H9 (cell line): ENCODE measurements at places on chromosomes 2 and 18. TPM values are rescaled to one million over a fixed set of nuclear protein-coding genes. Genes with fewer than 3 reads are reported as not detected.

DNA sequence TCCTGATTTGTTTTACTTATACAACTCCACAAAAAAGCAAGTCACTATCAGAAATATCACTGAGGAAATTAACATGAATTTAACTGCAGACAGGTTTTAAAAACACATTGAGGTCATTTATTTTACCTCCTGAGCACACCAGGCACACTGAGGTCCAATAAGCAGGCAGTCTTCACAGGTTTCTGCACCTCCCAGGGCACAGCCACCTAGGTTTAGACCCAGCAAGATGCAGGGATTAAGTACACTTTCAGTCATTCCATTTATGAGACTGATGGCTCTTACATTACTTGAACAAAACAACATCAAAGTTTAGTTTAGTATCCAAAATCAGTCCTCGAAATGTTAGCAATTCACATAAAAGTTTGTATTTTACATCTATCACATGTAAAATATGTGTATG is 1.0 kb downstream of the ITGB6 start:
- H3K36me3 ChIP-seq = no peaks in the 10 kb centered on the region
- H3K4me1 ChIP-seq = no peaks in the 10 kb centered on the region
- H3K27ac ChIP-seq = no peak overlapping the region
- H3K4me3 ChIP-seq = no peak overlapping the region
- no peak for DNase-seq
- H3K27me3 ChIP-seq = no peaks in the 10 kb centered on the region

DNA sequence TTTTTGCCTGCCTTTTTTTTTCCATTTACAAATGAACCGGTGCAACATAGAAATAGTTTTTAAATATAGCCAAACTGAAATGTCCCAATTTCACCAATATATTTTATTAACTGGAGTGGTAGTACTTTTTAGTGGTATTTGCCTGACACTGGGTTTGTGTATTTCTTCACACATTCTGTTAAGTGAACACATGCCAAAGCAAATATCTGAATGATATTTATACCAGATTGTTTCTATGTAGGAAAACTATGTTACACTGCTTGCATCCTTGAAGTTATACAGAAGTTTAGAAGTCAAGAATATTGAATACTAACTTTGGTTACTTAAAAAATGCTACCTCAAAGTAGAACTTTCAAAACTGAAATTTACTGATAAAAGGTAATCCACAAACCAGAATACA is 19.4 kb upstream of the ITPRID2 start:
- H3K4me3 ChIP-seq = no peak overlapping the region
- H3K27me3 ChIP-seq = no peaks in the 10 kb centered on the region
- no peak for DNase-seq
- no peak overlapping the region for H3K27ac ChIP-seq

GRCh38 chr2:148646231-148646559 is 1.6 kb downstream of the EPC2 start:
- H3K27me3 ChIP-seq = no peaks in the 10 kb centered on the region
- H3K4me3 ChIP-seq = peak overlapping the region; percentile 93
- H3K36me3 ChIP-seq = peaks cover 2% of the 10 kb centered on the region; the same call in 1 of the 3 replicates
- H3K4me1 ChIP-seq = no peaks in the 10 kb centered on the region; the same call in 1 of the 2 replicates
- no peak overlapping the region for H3K27ac ChIP-seq

DNA sequence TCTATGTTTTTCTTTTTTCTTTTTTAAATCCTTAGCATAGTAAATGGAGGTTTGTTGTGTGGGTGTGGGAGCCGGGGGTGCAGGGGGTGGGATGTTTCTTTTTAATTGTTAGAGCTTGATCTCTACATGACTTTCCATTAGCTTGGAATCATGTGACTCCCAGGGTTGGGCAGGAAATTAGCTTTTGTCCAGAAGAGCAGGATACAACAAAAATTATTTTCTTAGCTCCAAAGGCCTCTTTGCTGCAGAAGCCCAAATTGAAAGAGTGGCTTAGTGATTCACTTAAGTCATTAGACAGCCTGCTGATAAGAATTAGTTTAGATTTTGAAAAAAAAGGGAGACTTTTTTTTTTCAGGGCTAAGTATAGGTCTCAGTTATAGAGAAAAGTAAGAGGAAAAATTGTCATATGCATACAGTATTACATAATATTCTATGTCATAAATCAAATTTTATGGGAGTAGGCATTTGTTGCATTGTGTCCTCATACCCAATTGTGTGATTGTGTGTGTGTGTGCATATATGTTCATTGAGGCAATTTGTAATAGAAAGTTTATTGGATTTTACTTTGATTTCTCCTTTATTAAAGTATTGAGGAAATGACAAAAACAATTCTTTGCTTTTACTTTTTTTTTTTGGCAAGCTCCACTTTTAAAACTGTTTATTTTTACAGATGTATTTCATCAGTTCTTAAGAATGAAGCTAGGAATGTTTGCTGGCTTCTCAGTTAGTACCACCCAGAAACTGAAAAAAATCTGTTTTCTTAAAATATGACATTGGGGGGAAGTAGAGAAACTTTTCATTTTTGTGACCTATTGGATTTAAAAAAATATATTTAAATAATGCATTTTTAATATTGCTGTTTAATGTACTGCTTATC is 47.4 kb downstream of the TSPYL6 start:
- no peaks in the 10 kb centered on the region; the same call in 1 of the 2 replicates for H3K4me1 ChIP-seq
- no peak for DNase-seq
- H3K36me3 ChIP-seq = no peaks in the 10 kb centered on the region
- no peak overlapping the region for H3K27ac ChIP-seq

- H3K27me3 ChIP-seq = no peaks in the 10 kb centered on the region
- H3K27ac ChIP-seq = no peak overlapping the region
- H3K4me1 ChIP-seq = peaks cover under 1% of the 10 kb centered on the region; the same call in 1 of the 2 replicates
- H3K36me3 ChIP-seq = peaks cover 14% of the 10 kb centered on the region
- DNase-seq = no peak
Measured at GRCh38 chr2:974054-974453, 23.4 kb downstream of the SNTG2 start.

DNA sequence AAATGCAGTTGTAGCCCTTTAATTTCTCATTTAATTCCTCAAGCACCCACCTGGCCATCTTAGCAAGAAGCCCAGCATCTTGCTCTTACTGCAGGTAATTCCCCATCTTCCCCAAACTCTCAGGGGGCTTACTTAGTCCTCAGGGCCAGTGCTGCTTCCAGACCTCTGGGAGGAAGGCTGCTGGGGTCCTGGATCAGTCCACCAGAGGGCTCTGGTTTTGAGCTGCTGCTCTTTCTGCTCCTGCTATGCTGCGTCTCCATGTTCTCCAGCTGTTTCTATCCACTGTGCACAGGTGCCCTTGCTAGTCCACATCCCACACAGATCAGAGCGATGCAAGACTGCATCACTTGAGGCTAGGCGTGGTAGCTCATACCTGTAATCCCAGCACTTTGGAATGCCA is 34.5 kb upstream of the TMEM87B start:
- H3K27me3 ChIP-seq = no peaks in the 10 kb centered on the region

GRCh38 chr2:145748927-145749326 is 1229.0 kb upstream of the ZEB2 start:
- H3K4me3 ChIP-seq = no peak overlapping the region
- H3K36me3 ChIP-seq = no peaks in the 10 kb centered on the region
- peaks cover 5% of the 10 kb centered on the region; the same call in 1 of the 2 replicates for H3K4me1 ChIP-seq
- H3K27ac ChIP-seq = no peak overlapping the region
- DNase-seq = no peak
- no peaks in the 10 kb centered on the region for H3K27me3 ChIP-seq

GRCh38 chr2:55049043-55049820 is 1.0 kb downstream of the RTN4 start:
- H3K27ac ChIP-seq = peak overlapping the region; percentile 31
- H3K4me1 ChIP-seq = no peaks in the 10 kb centered on the region; the same call in 1 of the 2 replicates
- H3K27me3 ChIP-seq = no peaks in the 10 kb centered on the region
- peak; percentile 73 for DNase-seq

GRCh38 chr2:154700136-154700535 is 1.6 kb downstream of the KCNJ3 start:
- no peaks in the 10 kb centered on the region for H3K36me3 ChIP-seq
- H3K4me1 ChIP-seq = no peaks in the 10 kb centered on the region
- no peak overlapping the region for H3K4me3 ChIP-seq
- no peaks in the 10 kb centered on the region; the same call in 1 of the 2 replicates for H3K27me3 ChIP-seq

- H3K4me3 ChIP-seq = no peak overlapping the region
- peaks cover 31% of the 10 kb centered on the region for H3K36me3 ChIP-seq
- peaks cover 4% of the 10 kb centered on the region; the same call in 1 of the 2 replicates for H3K4me1 ChIP-seq
- no peak for DNase-seq
Measured at GRCh38 chr2:38406597-38407110, 29.6 kb upstream of the ATL2 start.

- no peak overlapping the region for H3K27ac ChIP-seq
- no peak for DNase-seq
- no peaks in the 10 kb centered on the region for H3K36me3 ChIP-seq
- no peak overlapping the region for H3K4me3 ChIP-seq
- H3K4me1 ChIP-seq = peaks cover 6% of the 10 kb centered on the region; the same call in 1 of the 2 replicates
- H3K27me3 ChIP-seq = no peaks in the 10 kb centered on the region
Measured at GRCh38 chr2:144466637-144467036, 53.3 kb downstream of the ZEB2 start.

The SERPINB13 gene
- total RNA-seq = not detected in 2 replicates

The DIPK1C gene
- total RNA-seq = not detected in 2 replicates

The IL1R2 gene
- total RNA-seq = not detected in 2 replicates

The PDE11A gene
- 0.13 and 0.37 TPM in 2 replicates for total RNA-seq
